Central memory CD8-positive, alpha-beta T cell (primary cell): ENCODE measurements at places on chromosomes 3 and 15.

- H3K4me1 ChIP-seq: no peaks in the 10 kb centered on the region
- no peak for DNase-seq
Measured at GRCh38 chr3:65979162-65979561, 59.6 kb downstream of the MAGI1 start.

- H3K27ac ChIP-seq: peak overlapping the region; percentile 77
- peaks cover 50% of the 10 kb centered on the region for H3K4me1 ChIP-seq
- no peaks in the 10 kb centered on the region for H3K27me3 ChIP-seq
- peak overlapping the region; percentile 40 for H3K4me3 ChIP-seq
Measured at GRCh38 chr15:73517566-73517965, 74.6 kb downstream of the REC114 start.

GRCh38 chr3:44885618-44886017 is 11.2 kb downstream of the TGM4 start:
- H3K36me3 ChIP-seq: no peaks in the 10 kb centered on the region
- no peak for DNase-seq
- H3K4me1 ChIP-seq: no peaks in the 10 kb centered on the region
- peaks cover 43% of the 10 kb centered on the region for H3K27me3 ChIP-seq

DNA sequence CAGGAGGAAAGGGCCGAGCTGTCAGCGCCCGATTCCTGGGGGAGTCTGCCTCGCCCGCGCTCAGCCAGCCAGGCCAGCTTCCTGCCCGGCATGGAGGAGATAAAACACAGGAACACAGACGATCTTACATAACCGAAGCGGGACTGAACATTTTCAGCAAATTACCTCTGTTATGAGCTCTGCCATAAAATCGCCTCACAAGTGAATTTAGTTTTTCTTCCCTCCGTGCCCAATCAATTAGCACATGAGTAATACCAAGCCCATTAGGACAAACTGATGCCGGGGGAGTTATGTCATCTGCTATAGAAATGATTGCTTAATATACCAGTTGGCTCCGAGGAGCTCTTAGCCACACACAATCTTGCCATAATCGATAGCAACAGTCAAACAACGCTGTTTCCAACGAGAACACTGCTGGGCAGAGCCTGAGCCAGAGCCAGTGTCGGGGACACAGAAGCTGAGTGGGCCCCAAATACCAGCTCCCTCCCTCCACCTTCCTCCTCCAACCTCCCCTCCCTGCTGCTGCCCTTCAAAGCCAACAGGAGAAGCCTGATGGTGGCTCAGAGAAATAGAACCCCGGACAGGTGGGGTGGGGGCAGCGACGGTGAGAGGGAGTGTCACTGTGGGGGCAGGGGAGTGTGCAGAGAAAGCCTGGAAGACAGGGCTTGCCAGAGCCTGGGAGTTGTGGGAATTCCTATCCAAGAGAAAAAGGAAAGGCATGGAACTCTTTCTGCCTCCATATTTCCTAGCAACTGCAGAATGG is 279.4 kb upstream of the TLE3 start:
- no peak overlapping the region for H3K27ac ChIP-seq
- no peak overlapping the region for H3K4me3 ChIP-seq
- no peaks in the 10 kb centered on the region for H3K36me3 ChIP-seq
- peaks cover 5% of the 10 kb centered on the region for H3K4me1 ChIP-seq
- peaks cover 18% of the 10 kb centered on the region for H3K27me3 ChIP-seq

DNA sequence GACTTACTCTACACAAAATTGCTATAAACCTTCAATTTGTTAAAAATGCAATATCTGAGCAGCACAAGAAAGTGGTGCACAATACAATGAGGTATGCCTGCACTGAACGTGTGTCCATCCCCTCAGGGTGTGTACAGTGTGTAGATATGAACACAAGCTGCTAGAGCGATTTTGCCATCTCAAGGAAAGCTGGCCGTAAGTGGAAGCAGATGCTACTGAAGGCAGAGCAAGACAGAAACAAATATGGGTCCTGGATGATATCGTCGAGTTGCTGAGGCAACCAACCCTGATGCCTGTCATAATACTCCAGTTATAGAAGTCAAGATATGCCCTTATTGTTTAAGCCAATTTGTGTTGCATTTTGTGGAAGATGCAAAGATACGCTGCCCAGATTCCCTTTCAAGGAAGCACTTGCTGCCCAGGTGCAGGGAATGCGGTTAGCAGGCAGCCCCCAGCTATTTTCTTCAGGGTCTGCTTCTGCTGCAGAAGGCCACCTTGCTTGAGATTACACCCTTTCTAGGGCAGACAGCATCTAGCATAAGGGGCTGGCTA is 25.8 kb upstream of the EHHADH start:
- H3K36me3 ChIP-seq: peaks cover 10% of the 10 kb centered on the region
- no peak overlapping the region for H3K4me3 ChIP-seq
- peaks cover 18% of the 10 kb centered on the region for H3K4me1 ChIP-seq
- H3K27me3 ChIP-seq: peaks cover 55% of the 10 kb centered on the region

- H3K4me3 ChIP-seq: no peak overlapping the region
- H3K27ac ChIP-seq: no peak overlapping the region
- DNase-seq: no peak
- H3K27me3 ChIP-seq: no peaks in the 10 kb centered on the region
Measured at GRCh38 chr15:60386615-60387014, 11.2 kb downstream of the ANXA2 start.

DNA sequence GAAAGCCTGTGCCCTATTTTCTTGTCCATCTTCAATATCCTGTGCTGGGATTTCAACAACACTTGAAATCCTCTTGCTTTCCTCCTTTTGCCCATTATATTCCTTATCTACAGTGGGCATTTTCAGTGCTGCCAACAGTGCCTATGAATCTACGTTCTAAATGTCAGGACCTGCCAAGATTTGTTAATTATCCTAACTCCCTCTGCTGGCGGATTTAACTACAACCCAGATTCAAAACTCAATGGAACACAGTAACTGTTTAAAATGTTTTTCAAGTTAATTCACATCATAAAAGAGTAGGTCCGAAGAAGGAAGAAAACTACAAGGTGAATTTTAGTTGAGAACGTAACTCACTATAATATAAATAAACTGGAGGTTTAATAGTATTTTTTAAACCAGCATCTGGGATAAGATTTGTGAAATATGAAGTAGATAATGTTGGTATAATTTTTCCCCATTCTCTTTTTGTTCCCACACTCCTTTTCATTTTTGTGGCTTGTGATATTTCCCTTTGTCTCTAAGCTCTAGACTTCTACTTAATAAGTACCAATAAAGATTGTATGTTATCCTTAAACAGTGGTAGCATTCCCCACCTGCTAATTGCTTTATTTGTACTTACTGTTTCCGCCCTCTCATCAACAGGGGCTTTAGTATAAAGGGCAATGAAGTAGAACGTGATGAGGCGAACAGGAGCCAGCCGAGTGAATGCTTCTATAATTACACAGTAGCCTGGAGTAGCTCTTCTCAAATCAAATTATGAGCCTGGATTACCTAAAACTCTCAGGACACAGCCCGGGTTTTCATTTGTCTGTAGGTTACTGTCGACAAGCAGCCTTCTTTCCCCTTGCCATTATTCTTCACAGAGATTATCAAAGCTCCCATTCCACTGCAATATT is 302.5 kb upstream of the ATP11B start:
- H3K36me3 ChIP-seq: peaks cover 2% of the 10 kb centered on the region
- H3K4me1 ChIP-seq: no peaks in the 10 kb centered on the region
- H3K4me3 ChIP-seq: no peak overlapping the region

DNA sequence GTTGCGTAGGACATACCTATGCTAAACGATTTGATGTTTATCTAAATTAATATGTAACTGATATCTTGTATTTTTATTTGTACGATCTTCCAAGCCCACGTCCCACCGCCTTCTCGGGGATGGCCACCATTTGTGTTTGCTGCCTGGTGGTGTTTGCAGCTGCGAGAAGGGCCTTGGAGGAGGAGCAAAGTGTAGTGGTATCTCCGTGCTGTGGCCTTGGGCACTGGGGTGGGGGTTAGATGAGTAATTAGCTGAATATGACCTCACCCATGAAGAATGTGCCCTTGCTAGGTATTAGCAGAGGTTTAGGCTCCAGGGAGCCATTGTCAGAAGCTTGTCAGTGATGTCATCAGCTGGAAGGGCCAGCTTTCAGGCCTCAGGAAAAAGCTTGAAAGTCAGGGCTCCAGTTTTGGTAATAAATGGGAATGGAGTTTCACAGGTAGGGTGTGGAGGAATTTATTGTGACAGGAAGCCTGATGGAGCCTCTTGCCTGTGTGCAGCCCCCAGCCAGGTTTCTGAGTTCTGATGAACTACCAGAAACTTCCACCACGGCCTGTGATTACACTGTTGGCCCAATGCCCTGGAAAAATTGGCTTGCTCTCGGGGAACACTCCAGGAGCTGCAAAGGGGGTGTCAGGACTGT is 41.0 kb downstream of the FLNB start:
- H3K4me3 ChIP-seq: no peak overlapping the region
- no peaks in the 10 kb centered on the region for H3K36me3 ChIP-seq
- peaks cover 7% of the 10 kb centered on the region for H3K4me1 ChIP-seq
- H3K27ac ChIP-seq: no peak overlapping the region
- no peaks in the 10 kb centered on the region for H3K27me3 ChIP-seq
- DNase-seq: no peak

GRCh38 chr3:55476515-55476914 is 10.6 kb downstream of the WNT5A start:
- H3K27ac ChIP-seq: no peak overlapping the region
- peaks cover 35% of the 10 kb centered on the region for H3K27me3 ChIP-seq
- no peak overlapping the region for H3K4me3 ChIP-seq
- no peak for DNase-seq

DNA sequence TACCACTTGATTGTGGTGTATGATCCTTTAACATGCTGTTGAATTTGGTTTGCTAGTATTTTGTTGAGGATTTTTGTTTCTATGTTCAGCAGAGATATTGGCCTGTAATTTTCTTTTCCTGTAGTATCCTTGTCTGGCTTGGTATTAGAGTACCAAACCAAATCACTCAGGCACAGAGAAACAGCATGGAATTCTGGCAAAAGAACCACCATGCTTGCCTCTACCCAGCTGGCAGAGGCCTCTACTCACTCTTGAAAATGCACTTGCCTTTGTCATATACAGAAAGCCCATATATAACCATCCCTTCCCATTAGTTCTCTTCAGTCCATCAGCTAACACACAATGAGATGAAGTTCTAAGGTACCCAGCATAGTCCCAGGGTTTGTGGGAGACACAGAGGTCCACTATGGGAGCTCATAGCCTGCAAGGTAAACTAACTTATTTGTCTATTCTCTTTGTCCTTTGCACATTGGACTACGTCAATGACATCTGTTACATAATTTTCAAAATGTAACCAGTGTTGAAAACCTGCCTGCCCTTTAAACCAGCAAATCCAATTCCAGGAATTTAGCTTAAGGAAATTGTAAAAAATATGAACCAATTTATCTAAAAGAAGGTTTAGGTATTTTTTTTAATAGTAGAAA is 82.1 kb upstream of the POMGNT2 start:
- H3K4me3 ChIP-seq: no peak overlapping the region
- no peaks in the 10 kb centered on the region for H3K36me3 ChIP-seq
- H3K27me3 ChIP-seq: no peaks in the 10 kb centered on the region
- no peak overlapping the region for H3K27ac ChIP-seq

GRCh38 chr3:68207327-68207726 is 552.9 kb upstream of the SUCLG2 start:
- no peaks in the 10 kb centered on the region for H3K36me3 ChIP-seq
- H3K27ac ChIP-seq: no peak overlapping the region
- no peaks in the 10 kb centered on the region for H3K27me3 ChIP-seq
- no peak for DNase-seq
- H3K4me1 ChIP-seq: no peaks in the 10 kb centered on the region

DNA sequence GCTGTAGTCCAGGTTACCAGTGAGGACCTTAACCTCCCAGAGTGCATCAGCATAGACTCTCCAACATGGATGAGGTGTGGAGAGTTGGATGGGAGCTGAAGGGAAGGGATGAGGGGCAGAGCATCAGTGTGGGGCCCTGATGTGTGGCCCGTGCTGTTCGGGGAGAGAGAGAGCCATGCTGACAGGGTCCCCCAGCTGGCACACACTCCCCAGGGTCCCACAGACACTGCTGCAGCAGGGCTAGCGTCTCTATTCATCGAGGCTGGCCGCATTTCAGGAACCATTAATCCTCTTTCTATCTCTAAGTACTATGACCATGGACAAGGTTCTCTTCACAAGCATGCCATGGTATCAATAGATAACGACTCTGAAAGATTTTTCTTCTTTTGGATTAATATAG is 85.9 kb upstream of the PLXNA1 start:
- no peak overlapping the region for H3K27ac ChIP-seq
- no peak for DNase-seq
- no peak overlapping the region for H3K4me3 ChIP-seq
- no peaks in the 10 kb centered on the region for H3K4me1 ChIP-seq
